Ovary (tissue), 10 donors: ENCODE measurements at places on chromosomes 7 and 10. TPM values are rescaled to one million over a fixed set of nuclear protein-coding genes. Genes with fewer than 3 reads are reported as not detected.

DNA sequence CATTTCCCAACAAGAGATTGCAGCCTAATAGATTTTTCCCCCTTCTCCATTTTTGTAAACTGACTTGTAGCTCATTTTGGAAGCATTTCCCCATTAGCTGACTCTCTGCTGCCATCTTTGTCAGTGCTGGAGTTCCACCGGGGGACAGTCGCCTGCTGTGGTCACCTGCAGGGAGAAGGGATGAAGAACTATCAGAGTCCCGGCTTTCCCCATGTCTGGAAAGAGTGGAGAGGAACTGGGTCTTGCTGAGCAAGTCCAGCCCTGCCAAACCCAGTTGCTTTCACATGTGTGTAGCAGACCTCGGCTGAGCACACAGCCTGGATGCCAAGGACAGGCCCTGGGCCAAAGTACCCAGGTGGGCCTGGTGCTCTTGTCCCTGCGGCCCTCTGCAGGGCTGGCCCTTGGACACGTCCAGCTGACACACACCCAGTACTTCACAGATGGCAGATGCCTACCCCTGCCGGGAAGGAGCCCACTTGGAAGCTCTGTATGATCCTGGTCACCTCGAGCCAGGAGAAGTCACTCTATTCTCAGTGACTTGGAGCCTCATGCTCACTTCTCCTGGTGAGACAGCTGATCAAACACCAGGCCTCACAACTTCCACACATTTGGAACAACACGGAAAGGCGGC, 157.3 kb upstream of the NPVF start:
- H3K4me1 ChIP-seq: no peaks in the 10 kb centered on the region
- no peak overlapping the region for H3K4me3 ChIP-seq
- H3K36me3 ChIP-seq: no peaks in the 10 kb centered on the region

Gene HYAL4
- 0.20 TPM for total RNA-seq

DNA sequence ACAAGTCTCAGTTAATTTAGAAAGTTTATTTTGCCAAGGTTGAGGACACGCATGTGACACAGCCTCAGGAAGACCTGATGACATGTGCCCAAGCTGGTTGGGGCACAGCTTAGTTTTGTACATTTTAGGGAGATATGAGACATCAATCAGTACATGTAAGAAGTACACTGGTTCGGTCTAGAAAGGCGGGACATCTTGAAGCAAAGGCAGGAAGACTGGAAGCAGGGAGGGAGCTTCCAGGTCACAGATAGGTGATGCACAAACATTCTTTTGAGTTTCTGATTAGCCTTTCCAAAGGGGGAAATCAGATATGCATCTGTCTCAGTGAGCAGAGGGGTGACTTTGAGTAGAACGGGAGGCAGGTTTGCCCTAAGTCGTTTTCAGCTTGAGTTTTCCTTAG, 29.4 kb upstream of the LANCL2 start:
- H3K27ac ChIP-seq: no peak overlapping the region
- H3K4me3 ChIP-seq: no peak overlapping the region
- H3K4me1 ChIP-seq: no peaks in the 10 kb centered on the region

GRCh38 chr7:121500360-121501058, 104.4 kb upstream of the FAM3C start:
- H3K36me3 ChIP-seq: no peaks in the 10 kb centered on the region
- no peaks in the 10 kb centered on the region for H3K4me1 ChIP-seq
- no peak overlapping the region for H3K27ac ChIP-seq
- no peak overlapping the region for H3K4me3 ChIP-seq

DNA sequence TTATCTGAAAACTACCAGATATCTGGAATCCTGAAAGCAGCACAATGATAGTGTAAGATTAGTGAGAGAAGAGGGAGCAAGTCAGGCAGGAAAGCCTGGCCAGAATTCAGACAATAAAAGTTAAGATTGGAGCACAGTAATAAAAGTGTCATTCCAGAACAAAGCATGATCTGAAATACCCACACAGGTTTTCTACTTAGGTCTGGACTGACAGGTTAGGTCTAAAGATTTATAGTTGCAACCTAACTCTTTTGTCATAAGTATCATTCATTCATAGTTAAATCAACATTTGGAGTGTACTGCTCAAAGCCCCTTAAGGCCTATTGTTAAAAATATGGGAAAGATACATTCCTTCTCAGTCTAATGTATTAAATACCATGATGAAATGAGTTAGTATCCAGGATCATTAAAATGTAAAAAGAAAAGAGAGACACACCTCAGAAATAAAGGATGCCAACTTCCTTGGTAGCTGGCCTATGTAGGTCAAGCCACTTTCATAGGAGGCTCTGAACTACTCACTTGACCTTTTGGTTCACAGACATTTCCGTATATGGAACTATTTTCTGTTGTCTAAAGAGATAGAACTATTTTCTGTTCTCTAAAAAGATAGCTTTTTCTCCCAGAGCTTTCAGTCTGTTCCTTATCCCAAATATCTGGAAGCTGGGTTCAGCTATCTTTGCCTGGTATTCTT, 105.2 kb downstream of the FAS start:
- no peaks in the 10 kb centered on the region for H3K36me3 ChIP-seq
- H3K4me3 ChIP-seq: no peak overlapping the region
- H3K27ac ChIP-seq: no peak overlapping the region
- H3K4me1 ChIP-seq: peaks cover 5% of the 10 kb centered on the region
- no peaks in the 10 kb centered on the region for H3K27me3 ChIP-seq

DNA sequence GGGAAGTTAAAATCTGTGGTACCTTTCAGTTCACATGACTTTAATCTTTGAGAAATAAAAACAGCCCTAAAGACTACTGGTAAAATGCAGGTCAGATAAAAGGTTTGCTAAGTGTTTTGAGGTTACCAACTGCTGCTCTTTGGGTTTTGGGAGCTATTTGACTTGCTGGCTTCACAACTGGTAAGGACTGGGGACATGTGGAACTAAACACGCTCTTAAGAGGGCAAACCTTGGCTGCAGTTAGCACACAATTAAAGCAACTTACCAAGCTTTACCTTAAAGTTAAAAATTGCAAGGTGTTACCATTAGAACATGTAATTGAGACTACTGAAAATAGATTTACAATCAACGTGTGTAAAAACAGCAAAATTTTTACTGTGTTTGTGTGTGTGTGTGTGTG, 220.2 kb downstream of the PHF14 start:
- peaks cover 15% of the 10 kb centered on the region for H3K4me1 ChIP-seq
- no peaks in the 10 kb centered on the region for H3K27me3 ChIP-seq
- no peak for DNase-seq
- H3K27ac ChIP-seq: peak overlapping the region; percentile 34

DNA sequence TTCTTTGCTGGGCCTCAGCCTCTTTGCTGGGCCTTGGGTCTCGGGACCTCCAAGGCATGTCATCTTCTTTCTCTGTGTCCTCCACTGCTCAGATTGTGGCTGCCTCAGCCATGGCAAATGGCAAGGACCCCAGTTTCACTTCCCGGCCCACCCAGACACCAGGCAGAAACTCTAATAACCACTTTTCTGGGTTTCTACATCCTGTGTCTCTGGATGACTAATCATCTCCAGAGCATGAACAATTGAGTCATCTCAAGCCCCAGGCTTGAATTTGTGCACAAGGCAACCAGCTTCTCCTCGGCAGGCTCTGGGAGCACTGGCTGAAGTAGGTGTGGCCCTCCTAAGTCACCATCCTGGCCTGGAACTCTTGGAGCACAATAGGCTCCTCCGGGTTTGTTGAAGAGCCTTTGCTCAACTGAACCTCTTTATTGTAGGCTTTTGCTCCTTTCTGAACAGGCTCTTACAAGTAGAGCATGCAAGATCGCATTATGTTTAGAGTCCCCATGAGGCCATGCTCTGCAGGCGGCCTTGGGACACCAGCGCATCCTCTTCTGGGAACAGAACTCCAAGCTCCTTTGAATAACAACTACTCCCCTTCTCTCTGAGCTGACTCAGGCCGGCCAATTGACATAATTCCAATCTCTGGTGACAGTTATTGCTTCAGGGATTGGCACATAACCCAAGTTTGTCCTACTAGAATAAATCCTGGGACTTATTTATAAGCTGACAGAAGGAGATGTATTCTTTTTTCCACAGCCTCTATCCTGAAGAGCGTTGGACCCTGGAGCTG, 218.1 kb downstream of the WDR11 start:
- H3K27ac ChIP-seq: no peak overlapping the region
- H3K36me3 ChIP-seq: no peaks in the 10 kb centered on the region
- no peaks in the 10 kb centered on the region for H3K4me1 ChIP-seq
- no peak for DNase-seq

Gene CELF2
- total RNA-seq: 61.8 TPM

Gene PTPRZ1
- total RNA-seq: 0.83 TPM

DNA sequence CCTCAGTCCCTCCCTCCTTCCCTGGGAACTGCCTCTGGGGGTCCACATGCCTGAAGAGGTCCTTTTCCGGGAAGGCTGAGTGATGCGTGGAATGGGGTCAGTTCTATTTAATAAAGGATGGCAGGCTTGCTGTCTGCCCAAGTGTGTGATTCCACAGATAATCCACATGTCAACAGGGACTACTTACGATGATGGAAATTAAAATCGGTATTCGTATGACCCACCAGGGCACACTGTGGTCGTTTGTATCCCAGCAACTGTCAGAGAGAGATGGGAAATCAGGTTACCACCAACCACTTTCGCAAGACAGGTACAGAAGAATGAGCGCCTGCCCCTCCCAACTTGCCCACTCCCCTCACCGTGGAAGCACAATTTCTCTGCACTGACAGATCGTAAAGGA, 110.3 kb downstream of the VIPR2 start:
- no peak for DNase-seq
- no peaks in the 10 kb centered on the region for H3K36me3 ChIP-seq
- H3K27me3 ChIP-seq: no peaks in the 10 kb centered on the region
- no peak overlapping the region for H3K4me3 ChIP-seq
- H3K4me1 ChIP-seq: peaks cover 2% of the 10 kb centered on the region
- no peak overlapping the region for H3K27ac ChIP-seq

Gene DNAH11
- total RNA-seq: 44.3 TPM

Gene OPN1SW
- total RNA-seq: not detected

Gene SLC13A1
- not detected for total RNA-seq

GRCh38 chr10:130041451-130042371, 68.9 kb downstream of the C10orf143 start:
- no peaks in the 10 kb centered on the region for H3K27me3 ChIP-seq
- H3K4me3 ChIP-seq: no peak overlapping the region
- DNase-seq: no peak
- H3K27ac ChIP-seq: no peak overlapping the region
- H3K36me3 ChIP-seq: no peaks in the 10 kb centered on the region

Gene AGR2
- 64.3 TPM for total RNA-seq

DNA sequence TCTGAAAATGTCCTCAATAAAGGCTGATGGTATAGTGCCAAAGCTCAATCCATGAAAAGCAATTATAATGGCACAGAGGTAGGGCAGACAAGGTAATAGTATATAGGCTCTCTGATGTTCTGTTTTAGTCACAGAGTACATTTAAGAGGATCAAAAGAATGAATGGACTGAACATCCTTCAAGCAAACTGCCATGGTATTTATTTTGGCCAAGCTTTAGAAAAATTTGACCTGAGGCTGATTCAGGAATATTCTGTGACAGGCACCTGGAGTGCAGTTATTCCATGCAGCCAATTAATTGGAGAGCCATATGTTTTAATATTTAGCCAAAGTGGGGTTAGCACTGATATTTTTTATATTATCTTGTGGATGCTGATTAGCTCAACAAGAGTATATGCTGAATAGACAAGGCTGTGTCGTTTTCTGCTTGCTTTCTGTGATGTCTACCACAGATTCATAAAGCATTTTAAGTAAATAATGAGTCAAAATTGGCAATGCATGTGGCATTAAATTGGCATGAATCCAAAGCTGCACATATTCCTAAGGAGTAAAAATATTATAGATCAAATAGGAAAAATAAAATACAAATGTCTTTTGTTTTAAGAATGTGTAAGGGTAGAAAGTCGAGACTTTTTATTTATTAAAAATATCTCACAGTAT, 177.4 kb downstream of the PCLO start:
- no peaks in the 10 kb centered on the region for H3K36me3 ChIP-seq
- no peak overlapping the region for H3K27ac ChIP-seq
- H3K4me3 ChIP-seq: no peak overlapping the region
- H3K4me1 ChIP-seq: no peaks in the 10 kb centered on the region
- H3K27me3 ChIP-seq: no peaks in the 10 kb centered on the region
- no peak for DNase-seq

- H3K27me3 ChIP-seq: no peaks in the 10 kb centered on the region
- no peak for DNase-seq
- no peak overlapping the region for H3K27ac ChIP-seq
- no peak overlapping the region for H3K4me3 ChIP-seq
- no peaks in the 10 kb centered on the region for H3K4me1 ChIP-seq
These were observed 32.1 kb upstream of the RHEB start for GRCh38 chr7:151551820-151552219.

Gene SEC61A2
- 13.4 TPM for total RNA-seq

GRCh38 chr7:151012911-151013347, 11.4 kb downstream of the ATG9B start:
- no peak overlapping the region for H3K4me3 ChIP-seq
- H3K27me3 ChIP-seq: no peaks in the 10 kb centered on the region
- no peaks in the 10 kb centered on the region for H3K36me3 ChIP-seq
- DNase-seq: no peak
- peaks cover 5% of the 10 kb centered on the region for H3K4me1 ChIP-seq
- H3K27ac ChIP-seq: no peak overlapping the region

Gene GDF2
- total RNA-seq: not detected

- H3K4me3 ChIP-seq: no peak overlapping the region
These were observed 161.7 kb downstream of the AKR1D1 start for GRCh38 chr7:138237995-138238394.

GRCh38 chr10:24652381-24652957, 71.2 kb downstream of the ARHGAP21 start:
- no peaks in the 10 kb centered on the region for H3K27me3 ChIP-seq
- H3K4me1 ChIP-seq: no peaks in the 10 kb centered on the region
- H3K36me3 ChIP-seq: no peaks in the 10 kb centered on the region
- H3K27ac ChIP-seq: no peak overlapping the region
- no peak for DNase-seq

Gene PLCE1
- total RNA-seq: 11.3 TPM

Gene MGMT
- total RNA-seq: 29.3 TPM

GRCh38 chr7:134458341-134458805, 527 bp downstream of the AKR1B1 start:
- peak; percentile 65 for DNase-seq
- H3K4me1 ChIP-seq: peaks cover 5% of the 10 kb centered on the region
- H3K4me3 ChIP-seq: peak overlapping the region; percentile 98
- H3K27me3 ChIP-seq: no peaks in the 10 kb centered on the region
- H3K36me3 ChIP-seq: no peaks in the 10 kb centered on the region
- peak overlapping the region; percentile 85 for H3K27ac ChIP-seq

GRCh38 chr10:112669989-112670388, 223.0 kb downstream of the VTI1A start:
- H3K27ac ChIP-seq: no peak overlapping the region
- H3K4me3 ChIP-seq: no peak overlapping the region
- no peaks in the 10 kb centered on the region for H3K4me1 ChIP-seq
- no peaks in the 10 kb centered on the region for H3K27me3 ChIP-seq
- no peaks in the 10 kb centered on the region for H3K36me3 ChIP-seq

Gene OR2A42
- total RNA-seq: 0.34 TPM

DNA sequence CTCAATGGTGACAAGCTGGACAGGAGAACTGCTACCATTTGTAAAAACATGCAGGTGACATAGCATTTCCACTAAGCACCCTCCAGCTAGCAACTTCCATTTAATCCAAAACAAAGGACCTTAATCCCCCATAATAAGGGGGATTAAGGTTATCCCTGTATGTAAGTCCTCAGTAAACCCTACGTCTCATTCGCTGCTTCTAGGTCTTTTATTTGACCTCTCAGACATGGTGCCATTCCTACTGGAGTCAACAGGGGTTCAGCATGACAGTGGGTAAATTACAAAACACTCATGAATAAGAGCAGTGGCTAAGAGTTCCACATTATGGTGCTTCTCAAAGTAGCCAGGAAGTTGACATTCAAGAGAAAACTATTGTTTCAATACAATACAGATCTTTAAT, 121.8 kb upstream of the CAV2 start:
- no peaks in the 10 kb centered on the region for H3K27me3 ChIP-seq
- H3K4me3 ChIP-seq: no peak overlapping the region
- DNase-seq: no peak
- no peak overlapping the region for H3K27ac ChIP-seq
